Activated CD8-positive, alpha-beta memory T cell treated with anti-CD3 and anti-CD28 coated beads for 1 hour (primary cell): ENCODE measurements at places on chromosomes 4 and X.

- no peak for DNase-seq
Observed at GRCh38 chrX:103562801-103563200, 22.5 kb upstream of the TCEAL4 start.

GRCh38 chr4:71186566-71187403, 152.0 kb upstream of the SLC4A4 start:
- peak; percentile 16 for DNase-seq

DNA sequence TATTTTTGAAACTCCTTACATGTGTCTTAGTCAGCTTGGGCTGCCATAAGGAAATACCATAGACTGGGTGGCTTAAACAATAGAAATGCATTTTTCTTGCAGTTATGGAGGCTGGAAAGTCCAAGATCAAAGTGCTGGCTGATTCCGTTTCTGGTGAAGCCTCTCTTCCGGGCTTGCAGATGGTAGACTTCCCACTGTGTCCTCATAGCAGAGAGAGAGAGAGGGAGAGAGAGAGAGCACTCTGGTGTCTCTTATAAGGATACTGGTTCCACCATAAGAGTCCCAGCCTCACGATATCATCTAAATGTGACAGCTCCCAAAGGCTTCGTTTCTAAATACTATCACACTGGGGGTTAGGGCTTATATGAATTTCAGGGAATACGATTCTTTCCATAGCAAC, 39.7 kb downstream of the ENPEP start:
- DNase-seq = no peak

- DNase-seq = no peak
Observed at GRCh38 chr4:10175626-10176025, 59.0 kb upstream of the WDR1 start.

DNA sequence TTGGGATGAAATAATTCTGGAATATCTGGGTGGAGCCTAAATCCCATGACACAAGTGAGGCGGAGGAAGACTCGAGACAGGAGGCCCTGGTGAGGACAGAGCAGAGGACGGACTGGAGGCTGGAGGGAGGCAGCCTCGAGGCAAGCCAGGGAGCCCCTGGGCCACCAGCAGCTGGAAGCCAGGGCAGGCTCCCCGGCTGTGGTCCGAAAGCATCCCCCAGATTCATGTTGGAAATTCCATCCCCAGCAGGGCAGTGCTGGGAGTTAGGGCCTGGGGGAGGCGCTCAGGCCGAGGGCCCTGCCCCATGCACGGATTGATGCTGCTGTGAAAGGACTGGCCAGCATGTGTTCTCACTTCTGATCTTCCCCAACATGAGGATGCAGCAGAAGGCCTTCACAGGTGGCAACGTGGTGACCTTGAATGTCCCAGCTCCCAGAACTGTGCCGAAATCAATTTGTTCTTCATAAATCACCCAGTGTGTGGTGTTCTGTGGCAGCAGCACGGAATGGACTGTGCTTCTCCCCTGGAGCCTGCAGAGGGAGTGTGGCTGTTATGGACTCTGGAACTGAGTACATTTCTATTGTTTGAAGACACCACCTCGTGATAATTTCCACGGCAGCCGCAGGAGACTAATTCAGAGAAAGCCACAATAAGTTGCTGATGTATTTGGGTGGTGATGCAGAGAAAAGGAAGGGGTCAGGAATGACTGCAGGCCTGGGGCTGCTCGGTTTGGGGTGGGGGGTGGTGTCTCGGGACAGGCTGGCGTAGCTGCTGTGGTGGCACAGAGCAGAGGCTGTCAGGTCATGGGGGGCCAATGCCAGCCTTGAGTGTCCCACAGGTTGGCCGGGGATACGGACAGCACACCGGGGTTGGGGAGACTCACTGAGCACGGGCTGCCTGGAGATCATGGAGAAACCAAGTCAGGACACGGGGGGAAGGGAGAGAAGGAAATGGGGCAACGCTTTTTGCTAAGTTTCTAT, 56.9 kb downstream of the PCGF3 start:
- no peak for DNase-seq

DNA sequence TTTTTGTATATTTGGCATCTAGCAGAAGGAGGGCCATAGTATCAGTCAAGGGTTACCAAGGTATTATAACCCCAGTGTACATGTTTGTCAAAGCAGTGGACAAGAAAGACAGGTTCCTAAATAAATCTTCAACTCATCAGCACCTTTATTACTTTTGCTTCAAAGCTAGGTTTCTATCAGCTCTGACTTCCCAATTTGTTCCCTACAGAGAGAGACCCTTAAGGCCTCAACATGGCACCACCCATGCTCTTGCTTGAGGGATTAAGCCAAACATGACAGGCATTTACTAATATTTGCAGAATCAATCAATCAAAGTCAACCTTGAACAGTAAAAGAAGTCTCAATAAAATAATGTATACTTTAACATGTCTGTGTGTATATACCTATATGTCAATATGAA, 9.4 kb downstream of the TBCK start:
- no peak for DNase-seq

GRCh38 chrX:108163333-108164082, 71.9 kb downstream of the ATG4A start:
- no peak for DNase-seq

DNA sequence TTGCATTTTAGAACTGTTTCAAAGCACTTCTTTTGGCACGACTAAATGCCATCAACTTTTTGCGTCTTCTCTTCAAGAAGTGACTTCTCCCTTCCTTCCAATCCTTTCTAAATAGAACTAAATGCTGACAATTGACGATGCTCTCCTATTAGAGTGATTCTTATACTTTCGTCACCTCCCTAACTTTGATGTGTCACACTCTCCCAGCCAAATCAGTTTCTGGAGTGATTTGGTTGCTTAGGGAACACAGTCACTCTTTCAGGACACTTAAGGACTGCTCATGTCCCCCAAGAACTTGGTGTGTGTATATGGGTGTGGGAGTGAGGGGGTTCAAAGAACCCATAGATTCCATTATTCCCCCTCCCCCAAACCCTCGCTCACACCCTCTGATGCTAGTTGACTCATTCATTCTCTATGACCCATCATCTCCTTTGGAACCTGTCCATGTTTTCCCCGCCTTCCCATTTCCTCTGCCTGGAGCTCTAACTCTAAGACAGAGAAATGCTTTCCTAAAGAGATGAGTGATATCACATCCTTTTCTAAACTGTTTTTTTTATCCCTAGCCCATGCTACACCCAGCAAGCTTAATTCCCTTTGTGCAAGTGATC, 26.8 kb upstream of the AREG start:
- DNase-seq = no peak

DNA sequence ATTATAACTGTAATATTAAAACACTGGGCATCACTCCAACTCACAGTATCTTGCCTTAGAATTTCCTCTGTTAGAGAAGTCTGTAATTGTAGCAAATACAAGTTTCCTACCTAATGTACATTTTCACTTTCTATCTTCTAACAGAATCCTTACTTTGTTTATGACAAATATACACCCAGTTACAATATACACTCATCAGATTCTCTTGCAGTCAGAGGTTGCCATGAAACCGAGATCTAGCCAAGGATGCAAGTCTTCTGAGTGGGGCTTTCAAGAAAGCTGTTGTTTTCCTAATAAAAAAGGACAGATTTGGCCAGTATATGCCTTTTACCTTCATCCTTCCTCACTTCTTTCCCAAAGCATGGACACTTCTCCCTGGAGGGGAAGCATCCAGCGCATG, 228.9 kb downstream of the SCFD2 start:
- DNase-seq = no peak

- peak; percentile 29 for DNase-seq
Observed at GRCh38 chrX:79366873-79367749, at the start of gene ITM2A. TSS of gene ITM2A (minus strand) at chrX:79367334. CDS start at chrX:79367215, 119 bp downstream.

GRCh38 chrX:135429429-135429828, 7.7 kb downstream of the SMIM10L2A start:
- no peak for DNase-seq

DNA sequence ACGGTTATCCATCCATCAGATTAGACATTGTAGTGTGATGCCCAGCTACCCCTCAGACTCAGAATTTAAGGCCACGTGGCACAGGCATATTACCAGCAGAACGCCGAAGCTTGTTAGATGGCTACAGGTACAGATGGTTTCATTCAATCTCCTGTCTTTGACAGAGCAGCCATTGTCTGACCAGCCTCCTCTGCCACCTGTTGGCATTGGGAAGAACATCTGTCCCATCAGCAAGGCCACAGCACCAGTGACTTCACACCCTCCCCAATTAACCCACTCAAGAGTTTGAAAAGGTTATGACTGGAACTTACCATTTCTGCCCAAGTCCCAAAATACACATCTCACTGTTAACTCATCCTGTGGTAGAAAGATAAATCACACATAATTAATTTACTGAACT, 22.0 kb upstream of the PHKA2 start:
- DNase-seq = no peak

GRCh38 chr4:173821876-173822275, 291.8 kb upstream of the HAND2 start:
- no peak for DNase-seq

DNA sequence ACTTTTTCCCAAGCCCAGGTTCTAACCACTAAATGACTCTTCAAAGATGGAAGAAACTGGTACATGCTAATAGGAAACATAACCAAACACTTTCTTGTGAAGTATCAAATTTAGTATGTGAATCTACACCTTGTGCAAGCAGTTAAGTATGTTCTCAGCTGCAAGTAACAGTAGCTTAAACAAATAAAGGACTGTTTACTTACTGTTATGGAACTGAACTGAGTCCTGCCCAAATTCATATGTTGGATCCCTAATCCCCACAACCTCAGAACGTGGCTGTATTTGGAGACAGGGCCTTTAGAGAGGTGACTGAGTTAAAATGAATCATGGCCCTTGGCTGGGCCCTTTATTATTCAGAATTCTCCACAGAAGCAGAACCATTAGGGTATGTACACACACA, 178.7 kb downstream of the KDR start:
- no peak for DNase-seq

DNA sequence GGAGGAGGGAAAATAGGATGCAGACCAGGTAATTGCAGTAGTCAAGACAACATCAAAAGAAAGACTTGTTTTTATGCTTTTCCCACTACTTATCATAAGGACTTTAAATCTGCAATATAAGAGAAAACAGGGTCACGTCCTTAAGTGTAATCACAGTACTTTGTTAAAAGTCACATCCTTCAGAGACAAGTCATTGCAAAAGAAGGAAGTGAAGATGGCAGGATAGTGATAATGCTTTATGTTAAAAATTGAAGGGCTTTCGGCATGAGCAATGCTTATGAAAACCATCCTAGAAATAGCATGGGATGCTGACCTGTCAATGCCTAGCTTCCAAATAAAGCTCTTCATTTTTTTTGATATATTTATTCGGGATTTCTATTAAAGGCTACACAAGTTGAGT, 110.2 kb upstream of the TENM3 start:
- DNase-seq = no peak

DNA sequence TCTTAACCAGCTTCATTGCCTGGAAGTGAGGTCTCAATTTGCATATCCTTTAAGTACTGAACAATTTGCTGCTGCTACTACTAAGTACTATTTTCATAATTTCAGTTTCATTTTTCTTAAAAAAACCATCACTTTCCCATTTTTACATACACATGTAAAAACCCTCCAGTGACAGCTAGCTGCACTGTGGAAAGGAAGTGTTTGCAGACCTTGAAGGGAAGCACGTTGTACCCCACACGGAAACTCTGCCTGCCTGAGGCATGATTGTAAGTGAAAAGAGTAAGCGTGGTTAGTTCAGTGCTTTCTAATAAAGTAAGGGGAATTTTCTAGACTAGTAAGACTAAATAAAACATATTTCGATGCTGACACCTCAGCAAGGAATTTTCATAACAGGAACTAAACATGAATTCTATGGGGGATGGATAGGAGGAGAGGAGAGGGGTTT, 103.6 kb downstream of the RAPGEF2 start:
- DNase-seq = no peak

DNA sequence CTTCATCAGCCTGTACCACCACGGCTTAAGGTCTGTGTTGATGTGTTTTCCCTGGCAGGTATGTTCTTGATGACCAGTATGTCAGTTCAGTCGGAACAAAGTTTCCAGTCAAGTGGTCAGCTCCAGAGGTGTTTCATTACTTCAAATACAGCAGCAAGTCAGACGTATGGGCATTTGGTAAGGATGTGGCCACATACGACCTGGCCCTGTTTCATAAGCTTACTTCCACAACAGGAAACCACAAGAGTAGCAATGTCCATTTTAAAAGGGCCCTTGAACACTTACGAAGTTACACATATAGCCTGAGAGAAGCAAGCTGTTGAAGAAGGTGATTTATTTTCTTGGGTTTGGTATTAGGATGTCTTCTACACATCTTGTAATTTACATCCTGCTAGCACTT, 46.1 kb downstream of the BMX start:
- no peak for DNase-seq

GRCh38 chr4:183960046-183960420, 54.9 kb downstream of the STOX2 start:
- DNase-seq = no peak

- DNase-seq = no peak
Observed at GRCh38 chr4:171676555-171677215, 136.5 kb upstream of the GALNTL6 start.

DNA sequence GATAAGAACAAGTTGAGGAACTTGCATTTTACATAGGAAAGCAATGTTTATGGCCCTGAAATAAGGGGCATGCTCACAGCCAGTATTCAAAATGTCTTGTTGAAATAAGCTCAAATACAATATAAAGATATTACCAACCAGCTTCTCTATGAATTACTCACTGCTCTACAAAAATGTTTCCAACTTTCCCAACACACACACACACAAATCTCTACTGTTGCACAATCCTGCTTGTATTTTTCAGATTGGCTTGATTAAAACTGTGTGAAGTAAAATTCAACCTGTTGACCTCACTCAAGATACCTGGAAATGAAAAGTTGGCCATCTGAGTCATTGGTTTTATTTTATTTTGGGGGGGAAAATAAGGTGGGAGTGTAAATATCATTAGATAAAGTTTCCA, 128.6 kb downstream of the CHIC2 start:
- no peak for DNase-seq

DNA sequence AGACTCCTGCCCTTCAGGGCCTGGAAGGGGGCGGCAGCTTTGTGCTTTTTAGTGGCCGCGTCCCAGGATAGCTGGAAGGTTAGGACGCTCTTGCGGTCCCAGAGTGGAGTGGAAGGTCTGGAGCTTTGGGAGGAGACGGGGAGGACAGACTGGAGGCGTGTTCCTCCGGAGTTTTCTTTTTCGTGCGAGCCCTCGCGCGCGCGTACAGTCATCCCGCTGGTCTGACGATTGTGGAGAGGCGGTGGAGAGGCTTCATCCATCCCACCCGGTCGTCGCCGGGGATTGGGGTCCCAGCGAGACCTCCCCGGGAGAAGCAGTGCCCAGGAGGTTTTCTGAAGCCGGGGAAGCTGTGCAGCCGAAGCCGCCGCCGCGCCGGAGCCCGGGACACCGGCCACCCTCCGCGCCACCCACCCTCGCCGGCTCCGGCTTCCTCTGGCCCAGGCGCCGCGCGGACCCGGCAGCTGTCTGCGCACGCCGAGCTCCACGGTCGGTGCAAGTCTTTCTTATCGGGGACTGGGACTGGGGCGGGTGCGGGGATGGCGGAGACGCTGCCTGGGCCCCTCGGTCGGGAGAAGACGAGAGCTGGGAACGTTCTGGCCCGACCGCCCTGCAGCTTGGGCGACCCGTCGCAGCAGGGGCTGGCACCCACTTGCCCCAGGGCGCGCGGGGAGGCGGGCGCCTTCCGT, at the start of gene EDNRA:
Gene EDNRA (plus strand): TSS at position 207 of the 686 bp plus-strand sequence. CDS start 4,585 bp downstream, outside the sequence.
- DNase-seq = no peak

- DNase-seq = no peak
Observed at GRCh38 chr4:55801498-55801897, 18.1 kb upstream of the EXOC1L start.
